ENCODE measurements at places on chromosomes 11 and 22.

- DNase-seq: no peak
Observed at GRCh38 chr22:17903564-17904295, 120.6 kb downstream of the MICAL3 start.

DNA sequence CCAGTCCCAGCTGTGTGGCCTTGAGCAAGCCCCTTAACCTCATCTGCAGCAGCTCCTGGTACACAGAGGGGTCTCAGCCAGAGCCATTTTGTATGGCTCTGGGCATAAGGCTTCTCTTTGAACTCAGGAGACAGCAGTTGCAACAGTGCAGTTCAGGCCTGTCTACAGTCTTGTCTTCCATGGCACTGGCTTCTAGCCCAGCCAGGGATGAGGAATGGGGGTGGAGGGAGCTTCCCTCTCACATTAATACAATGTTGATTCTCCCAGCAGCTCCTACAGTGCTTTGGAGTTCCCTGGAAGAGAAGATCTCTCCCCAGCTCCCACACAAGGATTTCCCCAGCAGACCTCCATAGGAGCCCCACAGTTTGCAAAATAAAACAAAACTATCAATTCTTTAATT, 350.2 kb downstream of the BUD13 start:
- DNase-seq: no peak

GRCh38 chr11:33310720-33311500, 53.7 kb downstream of the HIPK3 start:
- no peak for DNase-seq

DNA sequence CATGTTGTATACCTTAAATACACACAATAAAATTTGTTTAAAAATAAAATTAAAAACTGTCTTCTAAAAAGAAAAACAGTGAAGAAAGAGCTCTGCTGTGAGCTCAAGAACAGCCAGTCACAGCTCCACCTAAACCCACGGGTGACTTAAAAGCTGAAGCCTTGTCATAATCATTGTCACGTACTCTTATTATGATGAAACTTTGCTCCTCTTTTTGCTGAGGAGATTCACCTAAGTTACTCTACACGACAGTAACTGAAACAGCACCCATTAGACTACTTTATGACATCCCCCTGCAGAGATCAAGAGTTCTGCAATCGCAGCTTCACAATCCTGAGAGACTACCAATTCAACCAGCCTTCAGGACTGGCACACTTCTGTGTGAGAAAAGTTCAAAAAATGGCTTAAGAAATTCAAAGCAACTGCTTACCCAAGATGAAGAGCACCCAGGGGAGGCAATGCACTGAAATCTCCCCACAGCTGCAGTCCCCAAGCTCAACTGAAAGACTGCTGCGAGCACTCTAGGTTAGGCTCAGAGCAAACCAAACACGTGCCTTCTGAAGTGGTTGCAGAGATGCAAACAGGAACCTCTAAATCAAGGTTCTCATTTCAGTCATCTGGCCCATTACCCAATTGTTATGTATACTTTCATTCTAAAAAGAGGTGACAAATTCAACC, at the start of gene JAML:
TSS of gene JAML (minus strand) at position 501 of the 678 bp plus-strand sequence. CDS start 10,145 bp downstream, outside the sequence.
- DNase-seq: no peak

GRCh38 chr11:1757861-1758610, 5.7 kb downstream of the CTSD start:
- DNase-seq: no peak

DNA sequence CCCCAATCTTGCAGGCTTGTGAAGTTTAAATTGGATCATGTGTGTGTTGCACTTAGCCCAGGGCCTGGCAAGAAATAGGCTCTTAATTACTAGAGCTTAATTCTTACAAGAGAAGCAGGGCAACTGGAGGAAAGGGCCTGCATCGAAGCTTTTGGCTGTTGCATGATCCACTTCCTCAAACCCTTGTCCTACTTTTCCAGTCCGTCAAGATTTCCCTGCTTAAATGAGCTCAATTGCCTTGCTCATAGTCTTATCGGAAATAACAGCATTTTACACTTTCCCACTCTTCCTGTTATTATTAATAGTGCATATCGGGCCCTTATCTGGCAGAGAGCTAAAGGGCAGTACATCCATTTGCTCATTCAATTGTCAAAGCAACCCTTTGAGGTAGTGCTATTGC, 18.1 kb downstream of the DTX4 start:
- DNase-seq: no peak

- no peak for DNase-seq
Observed at GRCh38 chr22:37303821-37304274, 21.5 kb downstream of the CYTH4 start.

DNA sequence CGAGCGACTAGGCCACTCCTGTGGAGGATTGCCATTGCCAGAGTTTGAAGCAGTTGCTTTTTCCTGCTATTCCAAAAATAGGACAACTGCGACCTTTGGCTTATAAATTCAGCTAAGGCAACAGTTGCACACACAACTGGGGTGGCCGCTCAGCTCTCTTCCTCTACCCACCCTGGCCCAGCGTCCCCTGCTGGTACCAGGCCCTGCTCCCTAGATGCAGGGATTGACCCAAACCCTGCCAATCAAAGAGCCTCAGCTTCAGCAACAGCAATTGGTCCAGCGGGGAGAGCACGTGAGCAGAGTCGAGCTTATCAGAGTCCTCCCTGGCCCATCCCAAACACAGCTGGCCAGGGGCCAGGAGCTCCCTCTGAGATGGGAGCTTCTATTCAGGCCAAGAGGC, 22.0 kb upstream of the CABP2 start:
- DNase-seq: no peak

GRCh38 chr11:6844356-6844755, 1.1 kb upstream of the OR10A5 start:
- DNase-seq: no peak

GRCh38 chr11:27574342-27574741, 67.8 kb upstream of the LIN7C start:
- DNase-seq: no peak

GRCh38 chr11:46012185-46012584, 89.7 kb downstream of the LARGE2 start:
- DNase-seq: no peak

DNA sequence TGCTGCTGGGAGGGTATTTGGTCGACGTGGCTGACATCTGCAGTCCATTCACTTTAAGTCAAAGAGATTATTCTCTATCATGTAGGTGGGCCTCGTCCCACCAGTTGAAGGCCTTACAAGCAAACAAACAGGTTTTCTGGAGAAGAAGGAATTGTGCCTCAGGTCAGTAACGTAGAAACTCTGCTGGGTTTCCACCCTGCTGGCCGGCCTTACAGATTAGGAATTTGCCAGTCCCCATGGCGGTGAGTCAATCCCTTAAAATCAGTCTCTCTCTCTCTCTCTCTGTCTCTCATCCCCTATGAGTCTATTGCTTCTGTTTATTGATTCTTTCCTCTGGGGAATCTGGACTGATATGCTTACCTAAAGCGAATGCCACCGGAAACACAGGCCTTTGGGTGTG, 75.4 kb upstream of the FGF3 start:
- DNase-seq: no peak

DNA sequence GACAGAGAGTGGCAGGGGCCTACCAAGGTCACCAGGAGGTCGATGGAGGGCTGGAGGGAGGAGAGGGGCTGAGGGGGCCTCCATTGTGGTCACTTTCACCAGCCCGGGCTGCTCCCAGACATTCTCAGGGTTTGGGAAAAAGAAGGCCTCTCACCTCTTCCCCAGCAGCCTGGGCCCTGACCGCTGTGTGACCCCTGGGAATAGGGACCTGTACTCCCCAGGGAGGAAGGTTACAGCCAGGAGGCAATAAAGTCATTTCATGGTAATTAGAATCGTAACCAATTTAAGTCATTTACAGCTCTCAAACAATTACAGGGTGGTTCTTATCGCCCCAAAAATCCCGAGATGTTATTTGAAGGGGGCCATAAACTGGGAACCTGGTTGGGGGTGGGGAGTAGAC, 37.8 kb downstream of the ISX start:
- DNase-seq: no peak

GRCh38 chr11:93444617-93445073, 98.5 kb downstream of the SMCO4 start:
- DNase-seq: no peak

GRCh38 chr11:83467837-83468236, 181.7 kb upstream of the CCDC90B start:
- no peak for DNase-seq

GRCh38 chr22:36257308-36257707, 4.4 kb downstream of the APOL1 start:
- DNase-seq: no peak

DNA sequence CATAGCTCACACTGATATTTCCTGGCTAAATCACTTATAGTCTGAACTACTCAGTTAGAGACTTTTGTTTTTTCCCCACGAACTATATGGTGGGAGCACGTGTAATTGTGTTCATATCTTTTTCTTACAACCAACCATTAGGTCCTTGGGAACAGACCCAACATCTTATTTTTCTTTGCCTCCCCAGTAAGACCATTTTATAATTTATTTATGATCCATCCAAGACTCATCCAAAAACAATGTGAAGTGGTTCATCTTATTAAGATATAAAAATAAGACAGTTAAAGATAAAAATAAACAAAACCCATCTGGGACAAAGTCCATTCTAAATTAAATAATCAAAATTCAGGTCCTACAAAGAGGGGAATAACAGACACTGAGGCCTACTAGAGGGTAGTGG, 90.8 kb downstream of the FAM168A start:
- DNase-seq: no peak

GRCh38 chr11:2557381-2557780, 112.6 kb downstream of the KCNQ1 start:
- no peak for DNase-seq

DNA sequence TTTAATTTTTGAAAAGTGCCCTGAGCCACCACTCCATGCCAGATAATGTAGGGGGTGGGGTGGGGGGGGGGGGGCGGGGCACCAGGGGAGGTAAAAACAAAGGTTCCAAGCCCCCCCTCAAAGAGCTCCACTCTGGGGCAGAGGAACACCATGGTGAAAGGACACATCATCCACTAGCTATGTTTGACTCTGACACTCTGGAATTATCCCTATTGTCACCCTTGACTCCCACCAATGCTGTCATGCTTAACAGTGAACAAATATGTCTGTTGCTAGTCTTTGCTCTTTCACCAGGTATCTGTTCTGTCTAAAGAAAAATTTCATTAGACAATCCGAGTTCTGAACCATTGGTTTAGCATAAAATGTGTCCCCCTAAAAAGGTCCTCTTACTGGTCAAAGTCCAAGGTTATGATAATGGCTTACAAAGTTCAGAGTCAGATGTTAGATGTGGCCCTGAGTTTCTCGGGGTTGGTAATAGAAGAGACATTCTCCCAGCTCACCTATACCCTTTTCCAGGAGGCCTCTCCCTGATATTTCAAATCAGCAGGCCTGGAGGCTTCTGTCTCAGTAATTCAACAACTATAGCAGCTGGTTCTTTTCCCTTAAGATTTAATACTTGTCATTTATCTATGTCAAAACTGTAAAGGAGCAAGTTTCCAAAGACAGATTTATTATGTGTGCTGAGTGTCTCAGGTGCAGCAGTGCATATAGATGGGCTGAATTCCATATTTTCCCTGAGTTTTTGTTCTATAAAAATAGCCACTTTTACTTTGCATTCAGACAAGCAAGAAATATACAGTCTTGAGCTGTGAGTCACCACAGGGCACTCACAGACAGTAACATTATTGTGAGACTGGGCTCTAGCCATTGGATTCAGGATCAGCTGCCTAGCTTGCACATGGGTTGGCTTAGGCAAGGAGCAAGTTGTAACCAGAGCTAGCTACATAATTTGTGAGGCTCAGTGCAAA, 174.1 kb downstream of the CSNK2A3 start:
- no peak for DNase-seq

GRCh38 chr11:74471668-74472429, 4.5 kb upstream of the KCNE3 start:
- DNase-seq: no peak

- no peak for DNase-seq
Observed at GRCh38 chr22:29060931-29061330, 700 bp downstream of the C22orf31 start.

DNA sequence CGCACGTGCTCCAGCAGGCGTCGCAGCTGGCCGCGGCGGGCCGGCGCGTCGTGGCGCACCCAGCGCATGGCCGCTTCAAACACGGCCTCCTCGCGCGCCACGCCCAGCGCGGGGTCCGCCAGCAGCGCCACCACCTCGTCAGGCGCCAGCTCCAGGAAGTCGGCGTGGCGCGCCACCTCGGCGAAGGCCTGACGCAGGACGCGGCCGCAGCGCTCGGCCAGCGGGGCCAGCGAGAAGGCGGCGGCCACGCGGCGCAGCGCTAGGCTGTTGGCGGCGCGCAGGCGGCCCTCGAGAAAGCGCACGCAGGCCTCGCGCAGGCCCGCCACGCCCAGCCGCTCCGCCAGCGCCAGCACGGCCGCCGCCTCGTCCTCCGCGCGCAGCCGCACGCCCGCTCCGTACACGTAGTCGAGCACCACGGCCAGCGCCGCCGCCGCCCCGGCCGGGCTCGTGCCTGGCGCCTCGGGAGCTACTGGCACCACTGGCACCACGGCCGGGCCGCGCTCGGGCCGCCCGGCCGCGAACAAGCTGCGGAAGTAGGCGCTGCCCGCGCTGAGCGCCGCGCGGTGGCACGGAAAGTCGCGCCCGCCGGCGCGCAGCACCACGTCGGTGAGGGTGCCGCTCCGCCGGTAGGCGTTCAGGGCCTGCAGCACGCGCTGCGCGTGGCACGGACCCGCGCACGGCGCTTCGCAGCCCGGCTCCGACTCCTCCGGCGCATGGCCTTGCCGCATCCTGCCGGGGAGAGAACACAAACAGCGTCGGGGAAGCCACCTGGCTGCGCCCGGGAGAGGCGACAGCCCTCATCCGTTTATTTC, 2.9 kb downstream of the KLHL35 start:
- DNase-seq: no peak

DNA sequence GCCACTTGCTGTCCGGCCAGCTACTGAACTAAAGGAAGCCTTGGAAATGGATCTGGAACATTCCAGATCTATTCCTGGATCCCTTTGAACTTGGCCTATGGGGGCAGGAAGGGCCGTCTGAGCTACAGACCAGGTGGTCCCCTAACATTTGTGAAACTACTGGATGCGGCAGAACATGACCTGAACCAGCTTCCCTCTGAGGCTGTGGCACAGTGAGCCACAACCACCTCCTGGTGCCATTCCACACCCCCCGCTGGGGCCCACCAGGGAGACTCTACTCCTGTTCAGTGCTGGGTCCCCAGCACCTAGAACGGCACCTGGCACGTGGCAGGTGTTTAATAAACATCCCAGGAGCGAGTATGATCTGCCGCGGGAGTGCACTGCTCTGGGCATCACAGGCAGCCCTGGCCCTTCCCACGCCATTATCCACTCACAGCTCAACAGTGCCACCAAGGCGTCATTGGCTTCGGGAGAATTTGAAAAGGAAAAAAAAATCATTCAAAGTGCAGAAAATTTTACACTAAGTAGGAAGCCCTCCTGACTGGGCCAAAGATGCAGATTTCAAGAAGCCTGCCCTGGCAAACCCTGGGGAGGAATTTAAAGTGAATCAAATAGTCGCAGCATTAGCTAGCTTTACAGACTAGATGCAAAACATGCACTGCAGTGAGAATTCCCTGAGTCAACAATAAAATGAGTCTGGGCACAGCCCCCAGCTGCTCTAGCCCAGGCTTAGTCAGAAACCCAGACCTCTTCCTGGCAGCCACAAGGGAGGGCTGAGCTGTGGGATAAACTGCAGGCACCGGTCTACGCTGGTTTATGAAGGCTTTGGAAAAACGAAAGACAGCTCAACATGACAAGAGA, 14.3 kb upstream of the EFCAB6 start:
- peak; percentile 63 for DNase-seq

GRCh38 chr11:68038718-68039525, at the start of gene TCIRG1:
Gene TCIRG1 (plus strand): TSS chr11:68039025. CDS start chr11:68041272, 2,247 bp downstream.
- DNase-seq: no peak
